ENCODE measurements at places on chromosomes 7 and 10. TPM values are rescaled to one million over a fixed set of nuclear protein-coding genes. Genes with fewer than 3 reads are reported as not detected.

TMEM270 gene
- total RNA-seq = not detected

DNA sequence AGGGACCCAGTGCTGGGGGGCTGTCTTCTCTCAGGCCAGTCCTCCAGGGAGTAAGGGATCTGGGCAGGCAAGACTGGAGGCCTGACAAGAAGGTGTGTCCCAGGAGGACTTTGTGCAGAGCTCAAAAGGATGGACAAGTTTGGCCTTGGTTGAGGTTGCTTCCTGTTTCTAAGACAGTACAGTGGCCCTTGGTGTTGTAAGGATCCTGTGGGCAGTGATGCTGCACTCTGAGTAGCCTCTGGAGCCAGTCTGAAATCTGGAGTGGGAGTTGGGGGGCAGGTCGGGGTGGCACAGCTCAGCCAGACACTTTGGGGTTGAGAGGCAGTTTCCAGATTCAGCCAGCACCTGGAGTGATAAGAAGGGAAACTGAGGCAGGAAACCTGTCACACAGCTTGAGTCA lies 139.2 kb upstream of the ZMIZ1 start:
- no peak for DNase-seq

- DNase-seq = no peak
Measured at GRCh38 chr10:11654659-11655058, 43.2 kb upstream of the USP6NL start.

- DNase-seq = no peak
Measured at GRCh38 chr10:1776127-1776662, 38.9 kb upstream of the ADARB2 start.

GRCh38 chr10:101446947-101447346 lies 93.0 kb downstream of the BTRC start:
- DNase-seq = no peak

DNA sequence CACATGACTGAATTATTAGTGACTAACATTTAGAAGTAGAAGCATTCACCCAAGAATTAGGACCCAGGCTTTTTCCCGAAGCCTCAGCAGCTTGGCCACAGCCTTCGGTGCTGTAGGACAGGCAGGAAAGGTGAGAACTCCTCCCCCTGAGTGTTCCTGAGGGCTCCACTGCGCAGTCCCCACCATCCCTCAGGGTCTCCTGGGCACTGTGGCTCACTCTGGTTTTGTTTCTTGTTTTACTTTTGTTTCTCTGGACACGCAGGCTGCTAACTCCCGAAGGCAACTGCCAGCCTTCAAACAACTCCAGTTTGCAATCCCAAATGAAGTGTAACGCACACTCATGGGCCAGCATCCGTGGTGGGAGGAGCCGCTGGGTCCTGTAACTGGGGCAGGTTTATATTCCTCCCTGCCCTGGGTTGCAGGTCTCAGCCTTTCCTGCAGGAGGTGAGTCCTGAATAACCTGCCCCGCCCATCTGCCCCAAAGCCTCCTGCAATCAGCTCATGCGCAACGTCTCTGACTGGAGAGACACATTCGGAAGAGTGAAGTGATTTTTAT lies 492.9 kb downstream of the PTPRN2 start:
- no peak for DNase-seq

RBP4 gene
- not detected for total RNA-seq

GHRHR gene
- not detected for total RNA-seq

DNA sequence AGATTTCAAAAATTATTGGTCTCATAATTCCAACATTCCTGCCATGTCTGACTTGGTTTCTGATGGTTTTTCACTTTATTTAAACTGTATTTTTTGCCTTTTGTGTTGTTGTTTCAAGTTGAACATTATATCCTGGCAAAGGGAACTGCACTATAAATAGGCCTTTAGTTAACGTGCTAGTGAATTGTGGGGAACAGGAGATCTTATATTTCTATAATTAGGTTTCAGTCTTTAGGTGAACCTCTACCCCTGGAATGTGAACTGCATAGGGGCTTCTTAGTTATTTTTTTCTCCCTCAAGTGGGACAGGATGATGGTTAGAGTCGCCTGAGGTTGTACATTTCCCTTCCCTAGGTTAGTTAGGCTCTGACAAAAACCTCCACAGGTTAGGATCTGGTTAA lies 128.6 kb downstream of the MLLT10 start:
- no peak for DNase-seq

DNA sequence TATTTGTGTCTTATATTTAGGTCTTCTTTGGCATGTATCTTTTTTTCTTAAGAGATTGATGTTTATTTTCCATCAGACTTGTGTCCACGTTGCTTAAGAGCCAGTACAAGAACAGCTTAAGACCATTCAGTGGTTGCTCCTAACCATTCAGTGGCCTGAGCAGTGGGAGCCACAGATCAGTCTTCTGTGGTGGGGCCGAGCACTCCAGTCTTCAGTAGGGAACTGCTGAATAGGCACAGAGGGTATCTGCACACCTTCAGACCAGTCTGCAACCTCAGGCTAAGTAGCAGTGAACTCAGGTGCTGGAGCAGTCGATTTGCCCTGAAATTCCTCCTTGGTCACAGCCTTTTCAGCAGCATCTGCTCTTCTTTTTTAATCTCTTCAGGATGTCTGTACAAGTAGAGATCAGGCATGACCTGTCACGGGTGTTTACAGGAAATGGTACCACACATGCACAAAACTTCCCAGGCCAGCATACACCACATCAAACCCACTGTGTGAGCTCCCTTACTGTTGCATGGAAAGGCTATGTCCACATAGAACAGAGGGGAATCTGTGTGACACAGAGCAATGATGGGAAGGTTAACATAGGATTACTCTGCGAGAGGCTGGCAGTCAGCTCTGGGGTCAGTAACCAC lies 51.5 kb downstream of the FAM107B start:
- no peak for DNase-seq

- DNase-seq = no peak
Measured at GRCh38 chr10:127418536-127419168, 130.5 kb upstream of the NPS start.

CALCR gene
- not detected for total RNA-seq

CUZD1 gene
- total RNA-seq = 0.74 TPM

DNA sequence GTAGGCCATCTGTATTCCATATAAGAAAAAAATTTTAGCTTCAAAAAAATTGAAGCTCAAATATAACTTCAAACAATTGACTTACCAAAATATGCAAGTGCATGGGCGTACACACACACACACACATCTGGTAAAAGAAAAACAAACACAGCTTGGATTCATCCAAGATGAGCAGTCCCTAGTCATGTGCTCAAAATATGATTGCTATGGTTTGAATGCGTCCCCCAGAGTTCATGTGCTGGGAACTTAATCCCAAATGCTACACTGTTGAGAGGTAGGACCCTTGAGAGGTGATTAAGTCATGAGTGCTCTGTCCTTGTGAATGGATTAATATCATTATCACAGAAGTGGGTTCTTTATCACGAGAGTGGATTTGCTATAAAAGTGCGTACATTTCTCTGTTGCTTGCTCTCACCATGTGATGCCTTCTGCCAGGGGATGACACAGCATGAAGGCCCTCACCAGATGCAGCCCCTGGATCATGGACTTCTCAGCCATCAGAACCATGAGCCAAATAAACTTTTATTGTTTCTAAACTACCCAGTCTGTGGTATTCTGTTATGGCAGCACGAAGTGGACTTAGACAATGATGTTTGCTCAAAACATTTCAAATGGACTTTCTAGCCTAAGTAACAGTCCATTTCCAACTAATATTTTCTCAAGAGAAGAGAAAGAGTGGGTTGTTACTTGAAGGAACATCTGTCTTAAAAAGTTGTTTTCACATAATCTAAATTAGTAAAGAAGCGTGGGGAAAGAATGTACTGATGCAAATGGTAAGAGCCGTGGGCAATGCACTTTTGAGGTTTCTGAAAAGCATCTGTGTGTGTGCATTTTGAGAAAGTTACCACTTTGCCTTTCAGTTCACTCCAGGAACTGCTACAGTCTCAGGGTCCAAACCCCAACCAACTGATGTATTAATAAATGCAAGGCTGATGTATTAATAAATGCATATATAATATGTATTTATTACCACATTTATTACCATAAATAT lies 15.1 kb upstream of the SVIL start:
- DNase-seq = no peak

GNGT1 gene
- total RNA-seq = 0.06 TPM

DNA sequence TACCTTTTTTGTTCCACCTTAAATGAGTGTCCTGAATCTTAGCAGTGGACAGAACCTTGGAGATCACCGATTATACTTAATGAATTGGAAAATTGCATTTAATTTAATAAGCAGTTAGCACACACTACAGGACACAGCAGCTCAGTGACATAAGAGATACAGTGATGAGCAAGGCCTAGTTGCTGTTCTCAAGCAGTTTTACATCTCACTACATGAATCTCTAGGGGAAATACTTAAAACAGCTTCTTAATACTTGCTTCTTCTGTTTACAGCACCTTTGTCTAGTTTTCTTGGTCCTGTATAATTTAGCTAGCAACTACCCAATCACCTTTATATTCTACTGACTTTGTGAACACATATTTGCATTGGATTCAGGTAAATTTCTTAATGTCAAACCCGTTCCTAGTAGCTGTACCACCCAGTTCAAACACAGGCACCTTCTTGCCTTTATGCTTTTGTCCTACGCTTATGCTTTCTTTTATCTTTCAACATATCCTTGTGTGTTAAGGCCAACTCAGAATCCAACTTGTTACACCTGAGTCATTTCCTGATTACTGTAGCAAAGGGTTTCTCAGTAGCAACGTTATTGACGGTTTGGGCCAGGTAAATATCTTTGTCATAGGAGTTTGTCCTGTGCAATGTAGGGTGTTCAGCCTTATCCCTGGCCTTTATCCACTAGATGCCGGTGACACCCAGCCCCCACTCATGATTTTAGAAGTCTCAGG lies 1.8 kb downstream of the STAM start:
- no peak for DNase-seq

ALOX5 gene
- total RNA-seq = 0.96 TPM

DNA sequence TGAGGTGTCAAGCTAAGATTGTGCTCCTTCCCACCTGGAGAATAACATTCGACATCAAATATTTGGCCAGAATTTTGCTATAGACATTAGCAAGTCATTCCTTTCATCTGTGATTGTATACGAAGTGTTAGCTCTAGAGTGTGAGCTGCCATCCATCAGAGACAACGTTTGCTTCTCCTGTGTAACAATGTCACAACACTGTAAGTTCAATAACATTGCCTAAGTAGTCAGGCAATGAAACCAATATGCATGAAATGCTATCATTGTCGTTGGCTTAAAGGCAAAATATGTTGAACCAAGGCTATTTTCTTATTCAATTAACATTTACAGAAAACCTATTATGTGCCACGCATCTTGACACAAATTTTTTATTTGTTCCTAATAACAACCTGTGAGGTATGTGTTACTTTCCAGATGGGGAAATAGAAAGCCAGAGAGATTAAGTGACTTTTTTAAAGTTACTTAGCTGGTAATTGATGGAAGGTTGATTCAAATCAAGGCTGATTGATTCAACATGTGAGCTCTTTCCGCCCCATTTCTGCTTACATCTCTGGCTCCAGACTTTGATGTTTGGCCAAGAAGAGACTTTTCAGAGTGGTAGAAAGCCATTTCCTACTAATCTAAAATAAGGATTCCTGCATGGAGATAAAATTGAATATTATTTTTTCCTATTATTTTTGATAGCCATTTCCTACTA lies 32.0 kb downstream of the BET1 start:
- no peak for DNase-seq
